ENCODE measurements at places on chromosomes 12 and 14. TPM values are rescaled to one million over a fixed set of nuclear protein-coding genes. Genes with fewer than 3 reads are reported as not detected.

- no peak for DNase-seq
These were observed 785 bp upstream of the ACTN1 start for GRCh38 chr14:68979722-68980451.

DNA sequence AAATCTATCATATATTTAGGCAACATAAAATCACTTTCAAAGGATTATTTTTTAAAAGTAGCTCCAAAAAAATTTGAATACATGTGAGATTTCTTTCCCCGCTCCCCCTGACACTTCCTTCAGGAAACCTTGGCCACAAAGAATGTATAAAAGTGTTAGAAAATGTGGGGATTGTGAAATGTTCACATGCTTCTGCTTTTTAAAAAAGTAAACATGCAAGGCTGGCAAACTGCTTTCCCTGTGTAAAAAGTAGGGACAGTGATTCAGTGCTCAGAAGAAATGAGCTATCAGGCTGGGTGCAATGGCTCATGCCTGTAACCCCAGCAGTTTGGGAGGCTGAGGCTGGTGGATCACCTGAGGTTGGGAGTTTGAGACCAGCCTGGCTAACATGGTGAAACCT, 26.6 kb downstream of the MBIP start:
- DNase-seq: no peak

GRCh38 chr14:58978343-58978742, 210.1 kb upstream of the DAAM1 start:
- DNase-seq: no peak

GRCh38 chr12:2833810-2834209, 1.0 kb downstream of the NRIP2 start:
- peak; percentile 42 for DNase-seq

DNA sequence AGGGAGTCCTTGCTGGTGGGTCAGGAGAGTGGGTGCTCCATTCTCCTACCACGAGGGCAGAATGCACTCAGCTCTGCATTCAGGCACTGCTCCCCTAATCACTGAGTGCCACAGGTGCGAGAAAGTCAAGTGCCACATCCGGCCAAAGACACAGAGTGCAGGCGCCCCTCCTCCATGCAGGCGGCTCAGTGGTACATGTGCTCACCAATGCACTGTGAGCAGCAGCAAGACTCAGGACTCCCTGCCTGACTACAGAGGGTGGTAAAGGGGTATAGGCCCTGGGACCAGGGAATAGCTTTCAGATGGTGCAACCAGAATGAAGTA, 32.9 kb downstream of the ZFYVE21 start:
- DNase-seq: no peak

Gene GALNT8
- 0.29 TPM for total RNA-seq
